ENCODE measurements at places on chromosomes 1 and 21.

- DNase-seq, result no peak
Measured at GRCh38 chr1:10909697-10910680, 102.5 kb upstream of the TARDBP start.

GRCh38 chr1:212968368-212968863 lies 18.1 kb downstream of the VASH2 start:
- DNase-seq, result no peak

DNA sequence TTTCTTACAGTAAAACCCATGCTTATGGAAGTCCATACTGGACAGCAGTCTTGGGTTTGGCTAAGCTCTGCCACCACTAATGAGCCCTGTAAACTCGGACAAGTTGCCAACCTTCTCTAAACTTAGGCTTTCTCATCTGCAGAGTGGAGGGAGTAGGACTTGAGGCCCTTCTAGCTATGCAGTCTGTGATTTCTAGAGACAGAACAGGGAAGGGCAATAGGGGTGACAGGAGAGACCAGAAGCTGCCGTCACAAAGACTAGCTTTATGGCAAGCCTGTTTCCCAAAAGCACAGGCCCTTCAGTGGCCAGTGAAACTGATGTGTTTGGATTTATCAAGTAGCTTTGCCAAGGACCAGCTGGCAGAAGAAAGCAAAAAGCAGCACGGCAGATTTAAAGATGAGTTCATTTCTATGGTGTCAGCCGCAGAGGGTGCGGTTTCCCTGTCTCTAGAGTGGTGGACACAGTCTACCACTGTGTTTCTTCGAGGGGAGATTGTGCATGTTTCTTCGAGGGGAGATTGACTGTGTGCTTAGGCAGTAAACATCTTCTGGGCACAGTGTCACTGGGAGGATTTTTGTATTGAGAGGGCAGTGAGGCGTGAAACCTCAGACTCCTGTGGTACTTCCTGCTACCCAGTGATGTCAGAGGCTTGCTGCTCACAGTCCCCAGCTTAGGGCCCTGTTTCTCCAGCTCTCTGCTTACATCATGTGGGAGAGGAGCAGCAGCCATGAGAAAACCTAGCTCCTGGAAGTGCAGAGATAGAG lies 119.0 kb downstream of the ROR1 start:
- DNase-seq, result no peak

GRCh38 chr1:47998396-47998990 lies 1.3 kb upstream of the TRABD2B start:
- DNase-seq, result no peak

DNA sequence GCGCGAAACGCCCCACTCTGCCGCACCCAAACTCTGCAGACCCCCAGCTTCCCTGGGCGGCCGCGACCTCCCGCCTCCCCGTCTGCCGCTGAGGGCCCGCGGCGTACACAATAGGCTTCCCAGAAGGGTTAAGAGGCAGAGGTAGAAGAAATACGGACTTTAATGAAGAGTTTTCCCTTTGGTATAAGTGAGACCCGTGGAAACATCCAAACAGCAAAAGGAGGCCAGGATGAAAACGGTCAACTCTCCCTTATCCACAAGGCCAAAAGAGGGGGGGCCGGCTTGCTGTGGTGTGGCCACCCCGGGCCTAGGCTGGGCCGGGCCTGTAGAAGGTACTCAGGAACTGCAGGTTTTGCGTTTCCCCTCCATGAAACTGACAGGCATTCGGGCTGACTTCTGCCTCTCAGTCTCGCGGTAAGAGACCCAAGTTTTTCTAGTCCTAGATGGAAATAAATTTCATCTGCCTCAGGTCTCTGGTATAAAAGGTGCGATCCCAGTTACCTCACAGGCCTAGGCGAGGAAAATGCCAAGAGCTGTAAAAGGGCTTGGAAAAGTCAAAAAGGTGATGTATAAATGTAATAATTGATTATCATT lies 671 bp upstream of the PYGO2 start:
- no peak for DNase-seq

- no peak for DNase-seq
Measured at GRCh38 chr1:227740401-227740960, 5.2 kb downstream of the SNAP47 start.

DNA sequence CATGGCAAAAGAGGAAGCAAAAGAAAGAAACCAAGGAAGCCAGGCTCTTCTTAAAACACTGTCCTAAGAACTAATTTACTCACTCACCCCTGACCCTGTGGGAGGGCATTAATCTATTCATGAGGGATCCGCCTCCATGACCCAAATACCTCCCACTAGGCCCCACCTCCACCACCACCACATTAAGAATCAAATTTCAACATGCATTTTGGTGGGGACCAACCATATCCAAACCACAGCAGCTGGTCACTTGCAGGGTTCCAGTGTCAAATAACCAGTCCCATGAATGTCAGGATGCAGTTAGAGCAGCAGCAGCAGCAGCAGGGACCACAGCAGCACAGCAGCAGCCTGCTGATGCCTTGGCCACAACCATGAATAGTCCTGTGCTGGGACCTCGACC lies 83.8 kb downstream of the ZC3H11B start:
- no peak for DNase-seq

DNA sequence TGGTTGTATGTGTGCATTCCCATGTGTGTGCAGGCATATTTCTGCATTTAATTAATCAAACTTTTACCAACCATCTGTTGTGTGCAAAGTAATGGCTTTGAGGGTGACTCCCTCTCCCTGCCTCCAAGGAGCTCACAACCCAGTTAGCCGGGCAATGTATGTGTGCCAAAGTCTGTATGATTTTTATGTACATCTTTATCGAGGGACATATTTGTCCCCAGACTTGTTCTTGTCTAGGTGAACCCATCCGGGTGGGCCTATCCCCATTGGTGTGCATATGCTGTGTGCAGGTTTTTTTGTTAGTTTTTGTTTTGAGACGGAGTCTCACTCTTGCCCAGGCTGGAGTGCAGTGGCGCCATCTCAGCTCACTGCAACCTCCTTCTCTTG lies 1.8 kb downstream of the SYTL1 start:
- DNase-seq, result no peak

DNA sequence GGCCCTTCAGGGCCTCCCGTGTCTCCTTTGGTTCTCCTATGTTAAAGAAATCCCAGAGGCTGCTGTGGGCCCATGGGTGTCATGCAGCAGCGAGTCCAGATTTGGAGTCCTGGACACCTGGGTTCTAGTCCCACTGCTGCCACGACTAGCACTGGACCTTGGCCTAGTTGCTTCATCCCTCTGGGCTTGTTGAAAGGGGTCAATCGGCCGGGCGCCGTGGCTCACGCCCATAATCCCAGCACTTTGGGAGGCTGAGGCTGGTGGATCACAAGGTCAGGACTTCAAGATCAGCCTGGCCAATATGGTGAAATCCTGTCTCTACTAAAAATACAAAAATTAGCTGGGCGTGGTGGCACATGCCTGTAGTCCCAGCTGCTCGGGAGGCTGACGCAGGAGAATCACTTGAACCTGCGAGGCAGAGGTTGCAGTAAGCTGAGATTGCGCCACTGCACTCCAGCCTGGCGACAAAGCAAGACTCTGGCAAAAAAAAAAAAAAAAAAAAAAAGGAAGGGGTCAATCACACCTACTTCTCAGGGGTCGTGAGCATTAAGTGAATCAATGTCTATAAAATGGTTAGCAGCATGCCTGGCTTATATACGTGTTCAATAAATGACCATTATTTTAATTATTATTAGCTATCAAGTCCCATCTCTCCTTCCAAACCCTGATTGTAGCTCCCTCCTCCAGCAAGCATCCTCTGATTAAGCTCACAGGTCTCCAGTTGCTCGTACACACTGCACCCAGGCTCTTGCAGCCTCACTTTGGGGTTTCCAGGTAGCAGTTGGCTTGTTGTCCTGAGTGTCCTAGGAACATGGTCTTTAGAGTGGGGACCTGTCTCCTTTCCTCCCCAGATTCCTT lies 43.8 kb downstream of the KIRREL1 start:
- DNase-seq, result no peak

DNA sequence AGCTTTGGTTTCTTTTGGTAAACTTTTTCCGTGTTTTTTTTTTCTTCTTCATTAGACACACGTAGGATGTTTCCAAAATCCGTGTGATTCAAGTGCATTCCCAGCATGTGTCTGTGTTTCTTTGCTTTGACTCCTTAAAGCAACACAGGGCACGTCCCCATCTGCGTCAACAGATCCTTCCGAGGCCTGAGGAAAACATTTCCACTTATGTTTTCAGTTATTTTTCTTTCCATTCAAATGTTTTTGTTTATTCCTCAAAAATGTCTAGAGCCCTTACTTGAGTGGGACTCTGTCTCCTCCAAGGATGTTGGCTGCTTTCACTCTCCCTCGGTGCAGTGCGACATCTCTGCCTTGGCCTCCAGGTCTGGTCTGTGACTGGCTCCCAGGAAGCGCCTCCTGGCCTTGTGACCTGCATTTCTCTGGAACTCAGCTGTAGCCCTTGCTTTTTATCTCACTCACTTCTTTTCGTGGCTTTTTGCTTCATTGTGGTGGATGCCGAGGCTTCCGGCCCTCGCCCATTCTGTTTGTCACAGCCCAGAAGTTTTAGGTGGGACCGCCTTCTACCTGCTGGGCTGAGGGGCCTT lies 31.3 kb upstream of the SLC19A1 start:
- DNase-seq, result no peak

DNA sequence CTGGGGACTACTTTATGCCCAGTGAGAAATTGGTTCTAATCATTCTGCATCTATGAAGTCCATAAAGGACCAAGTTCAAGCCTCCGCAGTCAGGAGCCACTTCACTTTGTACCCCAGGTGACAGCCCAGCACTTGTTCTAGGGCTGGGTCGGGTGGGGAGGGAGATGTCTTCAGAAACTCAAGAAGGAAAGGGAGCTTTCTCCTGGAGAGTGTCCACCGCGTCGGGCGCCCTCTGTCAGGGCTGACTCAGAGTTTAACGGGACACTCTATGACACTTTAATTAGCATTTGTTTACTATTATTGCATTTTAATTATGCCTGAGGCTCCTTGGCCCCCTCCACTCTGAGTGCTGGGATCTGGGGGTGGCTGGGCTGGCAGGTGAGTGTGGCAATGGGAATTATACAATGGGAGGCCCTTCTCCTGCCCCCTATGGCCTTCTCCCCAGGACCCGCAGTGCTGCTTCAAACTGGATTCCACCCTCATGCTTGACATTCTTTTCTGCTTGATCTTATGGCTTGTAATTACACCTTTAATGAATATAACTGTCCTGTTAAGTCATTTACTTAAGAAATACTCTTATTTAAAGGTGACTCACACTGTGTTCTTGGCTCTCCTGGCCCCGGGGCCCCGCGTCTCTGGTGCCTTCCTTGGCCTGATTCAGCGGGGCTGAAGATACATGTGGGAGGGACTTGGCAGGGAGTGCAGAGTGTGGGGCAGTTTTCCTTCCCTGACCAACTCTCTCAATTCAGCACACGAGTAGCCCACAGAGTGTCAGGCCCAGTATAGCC lies 136.6 kb downstream of the PLXNA2 start:
- no peak for DNase-seq

DNA sequence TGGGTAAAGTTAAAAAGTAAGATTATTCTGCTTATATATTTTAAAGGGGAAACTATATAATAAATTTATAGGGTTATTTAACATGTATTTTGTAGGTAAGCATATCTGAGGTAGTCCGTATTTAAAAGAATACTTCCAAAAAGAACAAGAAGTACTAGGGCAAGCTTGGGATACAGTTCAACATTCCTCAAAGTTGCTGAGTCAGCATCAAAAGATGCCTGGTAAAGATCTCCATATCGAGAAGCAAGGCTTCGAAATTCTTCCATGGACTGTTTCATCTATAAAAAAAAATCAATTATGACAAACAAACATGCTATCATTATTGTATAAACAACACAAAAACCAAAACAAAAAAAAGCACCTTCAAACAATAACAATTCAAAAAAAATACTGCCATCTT lies 67.7 kb downstream of the INTS7 start:
- DNase-seq, result no peak

- DNase-seq, result no peak
Measured at GRCh38 chr1:50095716-50096115, 13.0 kb upstream of the ELAVL4 start.

DNA sequence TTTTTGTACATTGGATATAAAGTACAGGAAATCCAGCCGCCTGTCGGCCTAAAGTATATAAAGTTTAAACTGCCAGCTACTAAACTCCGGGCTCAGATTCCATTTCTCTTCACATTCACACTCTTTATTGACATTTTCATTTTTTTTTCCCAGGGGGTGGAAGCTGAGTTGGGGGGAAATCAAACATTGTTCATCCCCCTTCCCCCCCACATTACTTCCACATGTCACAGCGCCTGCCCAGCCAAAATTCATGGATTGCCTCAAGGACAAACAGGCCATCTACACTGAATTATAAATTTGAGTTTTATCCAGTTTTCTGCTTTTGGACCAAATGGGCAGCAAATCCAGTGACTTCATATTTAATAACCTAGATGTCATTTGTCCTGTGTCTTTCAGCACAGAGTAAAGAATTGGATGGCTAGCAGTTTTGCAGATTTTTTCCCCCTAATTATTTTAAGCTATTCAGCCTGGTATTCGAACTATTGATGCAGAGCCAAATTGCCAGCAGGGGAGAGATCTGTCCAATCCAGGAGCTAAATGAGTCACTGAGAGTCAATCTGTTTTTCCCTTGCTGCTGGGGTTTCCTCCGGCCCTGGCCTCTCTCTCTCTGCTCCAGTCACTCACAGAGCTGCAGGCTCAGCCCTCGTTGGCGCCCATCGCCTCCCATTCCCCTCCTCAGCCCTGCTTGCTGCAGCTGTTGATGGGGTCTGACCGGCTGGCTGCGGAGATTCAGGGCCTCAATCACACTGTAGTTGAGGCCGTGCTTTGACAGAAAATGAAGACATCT lies 98.0 kb downstream of the LMO4 start:
- no peak for DNase-seq

DNA sequence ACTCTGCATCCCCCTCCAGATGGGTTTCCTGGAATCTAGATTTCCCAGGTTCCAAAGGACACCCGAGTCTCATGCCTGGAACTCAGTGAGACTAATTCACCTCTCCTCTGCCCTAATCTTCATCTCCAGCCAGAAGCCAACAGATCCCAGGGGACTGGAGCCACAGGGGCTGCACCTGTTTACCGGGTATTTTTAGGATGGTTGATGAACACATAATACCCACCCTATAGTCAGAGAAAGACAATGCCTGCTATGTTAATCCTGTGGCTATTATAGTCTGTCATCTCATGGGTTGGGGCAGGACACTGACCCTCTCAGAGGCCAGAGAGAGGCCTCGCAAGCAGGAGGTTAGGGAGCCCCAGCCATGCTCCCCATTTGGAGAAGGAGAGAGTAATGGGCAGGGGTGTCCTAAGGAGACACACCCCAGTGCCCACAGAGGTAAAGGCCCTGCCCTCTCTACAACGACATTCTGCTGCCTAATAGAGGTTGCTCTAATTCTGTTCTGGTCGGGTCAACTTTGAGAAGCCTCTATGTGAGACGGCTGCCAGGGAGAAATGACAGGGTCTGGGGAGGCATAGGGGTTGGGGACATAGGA lies 1.0 kb upstream of the TNNI1 start:
- DNase-seq, result no peak

- no peak for DNase-seq
Measured at GRCh38 chr1:161364332-161364731, 3.3 kb downstream of the CFAP126 start.

DNA sequence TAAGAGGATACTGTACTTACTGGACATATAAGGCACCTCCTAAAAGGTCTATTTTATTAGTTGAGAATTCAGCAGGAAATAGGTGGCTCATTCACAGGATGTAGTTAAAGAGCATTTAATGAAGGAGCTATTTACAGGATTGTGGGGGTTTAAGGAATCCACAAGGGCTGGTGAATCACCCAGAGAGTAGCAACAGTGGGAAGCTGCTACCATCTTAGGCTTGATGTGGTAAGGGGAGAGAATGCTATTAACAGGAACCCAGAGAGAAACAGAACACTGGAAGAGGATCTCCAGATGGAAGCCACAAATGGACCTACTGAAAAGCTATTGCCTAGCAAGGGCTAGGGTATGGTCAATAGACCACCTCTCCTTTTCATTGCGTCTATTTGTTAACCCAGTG lies 52.0 kb upstream of the COL11A1 start:
- DNase-seq, result no peak

- DNase-seq, result no peak
Measured at GRCh38 chr1:63322114-63322943, at the start of gene FOXD3. Gene FOXD3, plus strand, starts transcription at chr1:63322567. Its CDS starts 492 bp downstream, at chr1:63323059.
